ENCODE measurements at places on chromosomes 2 and 18. TPM values are rescaled to one million over a fixed set of nuclear protein-coding genes. Genes with fewer than 3 reads are reported as not detected.

Gene CROCC2
- not detected for total RNA-seq

DNA sequence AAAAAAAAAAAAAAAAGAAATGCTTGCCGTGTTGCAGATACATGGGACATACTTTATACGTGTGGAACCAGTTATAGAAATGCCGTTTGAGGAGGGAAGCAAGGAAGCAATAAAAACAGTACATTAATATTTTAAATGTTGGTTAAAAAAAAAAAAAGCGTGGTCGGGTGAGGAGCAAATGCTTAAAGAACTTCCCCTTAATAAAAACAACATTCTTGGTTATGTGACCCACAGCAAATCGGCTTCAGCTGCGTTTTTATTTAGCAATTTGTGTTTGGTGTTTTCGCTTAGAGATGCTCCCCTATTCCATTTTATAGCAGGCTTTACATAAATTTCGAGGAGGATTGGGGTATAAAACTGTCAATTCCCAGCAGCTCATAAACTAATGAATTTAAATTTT lies 223.6 kb downstream of the LRRTM1 start:
- no peak overlapping the region for H3K27ac ChIP-seq
- no peaks in the 10 kb centered on the region for H3K36me3 ChIP-seq
- no peak overlapping the region for H3K4me3 ChIP-seq
- DNase-seq = no peak

GRCh38 chr2:108988796-108989713 lies at the start of gene EDAR:
Gene EDAR (minus strand): TSS chr2:108989220. CDS start chr2:108931014, 58,206 bp downstream.
- no peaks in the 10 kb centered on the region for H3K36me3 ChIP-seq
- DNase-seq = peak; percentile 51
- no peak within 1 kb of the TSS for H3K27ac ChIP-seq
- no peaks in the 10 kb centered on the region for H3K4me1 ChIP-seq
- H3K4me3 ChIP-seq = no peak within 1 kb of the TSS

Gene LIMS4
- total RNA-seq = 1.4 TPM

GRCh38 chr2:177746358-177746757 lies 326.2 kb downstream of the PDE11A start:
- H3K4me1 ChIP-seq = no peaks in the 10 kb centered on the region
- no peak for DNase-seq
- no peaks in the 10 kb centered on the region for H3K27me3 ChIP-seq
- H3K4me3 ChIP-seq = no peak overlapping the region
- no peak overlapping the region for H3K27ac ChIP-seq
- no peaks in the 10 kb centered on the region for H3K36me3 ChIP-seq

GRCh38 chr18:29087616-29088246 lies 910.8 kb upstream of the CDH2 start:
- H3K27me3 ChIP-seq = no peaks in the 10 kb centered on the region
- no peaks in the 10 kb centered on the region for H3K36me3 ChIP-seq
- DNase-seq = no peak
- no peaks in the 10 kb centered on the region for H3K4me1 ChIP-seq
- H3K27ac ChIP-seq = no peak overlapping the region

GRCh38 chr2:88048541-88048940 lies 7.0 kb downstream of the KRCC1 start:
- no peak overlapping the region for H3K27ac ChIP-seq
- DNase-seq = no peak
- H3K4me3 ChIP-seq = no peak overlapping the region
- no peaks in the 10 kb centered on the region for H3K4me1 ChIP-seq
- peaks cover 13% of the 10 kb centered on the region for H3K36me3 ChIP-seq
- H3K27me3 ChIP-seq = no peaks in the 10 kb centered on the region
